ENCODE measurements at places on chromosomes 2 and 18.

DNA sequence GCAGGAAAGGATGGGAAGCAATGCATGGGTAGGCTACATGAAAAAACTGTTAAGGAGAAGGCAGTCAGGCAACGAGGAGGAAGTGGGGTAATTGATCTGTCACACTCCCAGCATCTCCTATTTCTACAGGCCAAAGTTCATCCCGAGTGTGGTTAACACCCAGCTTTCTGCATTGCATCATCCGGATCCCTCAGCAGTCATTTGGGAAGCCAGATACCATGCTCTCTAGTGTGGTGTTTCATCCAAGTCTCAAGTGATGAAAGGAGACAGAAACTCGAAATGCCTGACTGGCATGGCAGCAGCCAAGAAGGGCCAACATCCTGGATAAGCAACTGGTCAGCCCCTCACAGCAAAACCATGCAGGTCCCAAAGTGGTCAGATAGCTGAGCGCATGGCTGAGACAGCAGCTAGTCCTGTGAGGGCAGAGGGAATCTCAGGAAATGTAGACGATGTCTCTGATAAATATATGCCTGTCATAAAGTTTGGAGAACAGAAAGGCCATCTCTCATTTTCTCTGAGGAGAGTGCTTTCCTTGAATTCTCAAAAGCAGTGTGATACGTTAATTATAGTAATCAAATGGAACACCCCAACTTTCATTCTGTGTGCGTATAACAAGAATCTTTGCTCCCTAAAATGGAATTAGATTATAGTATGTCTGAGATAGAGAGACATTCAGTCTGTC lies 24.8 kb upstream of the HNRNPA3 start:
- DNase-seq: peak; percentile 65

- DNase-seq: no peak
These were observed 675.6 kb upstream of the VRK2 start for GRCh38 chr2:57370882-57371585.

DNA sequence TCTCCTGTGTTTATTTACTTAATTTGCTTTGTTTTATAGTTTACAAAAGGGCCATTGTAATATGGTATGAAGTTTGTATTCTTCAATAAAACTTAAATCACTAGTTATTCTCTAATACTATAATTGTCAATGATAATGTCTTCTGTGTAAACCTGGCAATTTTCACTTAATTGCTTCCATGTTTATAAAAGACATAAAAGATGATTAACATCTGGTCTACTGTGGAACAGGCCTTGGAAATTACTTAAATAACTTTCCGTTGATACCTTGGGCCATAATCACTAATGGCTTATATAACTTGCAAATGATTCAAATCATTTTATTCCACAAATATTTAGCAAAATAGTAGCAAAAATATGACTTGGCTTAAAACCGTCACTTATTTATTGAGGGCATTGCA lies 743.8 kb downstream of the DSC3 start:
- DNase-seq: no peak

- no peak for DNase-seq
These were observed 51.2 kb upstream of the CREB1 start for GRCh38 chr2:207478572-207478971.

- no peak for DNase-seq
These were observed 76.9 kb downstream of the MYO1B start for GRCh38 chr2:191321861-191322662.

- DNase-seq: no peak
These were observed 65.1 kb upstream of the TMEM17 start for GRCh38 chr2:62570861-62571698.

DNA sequence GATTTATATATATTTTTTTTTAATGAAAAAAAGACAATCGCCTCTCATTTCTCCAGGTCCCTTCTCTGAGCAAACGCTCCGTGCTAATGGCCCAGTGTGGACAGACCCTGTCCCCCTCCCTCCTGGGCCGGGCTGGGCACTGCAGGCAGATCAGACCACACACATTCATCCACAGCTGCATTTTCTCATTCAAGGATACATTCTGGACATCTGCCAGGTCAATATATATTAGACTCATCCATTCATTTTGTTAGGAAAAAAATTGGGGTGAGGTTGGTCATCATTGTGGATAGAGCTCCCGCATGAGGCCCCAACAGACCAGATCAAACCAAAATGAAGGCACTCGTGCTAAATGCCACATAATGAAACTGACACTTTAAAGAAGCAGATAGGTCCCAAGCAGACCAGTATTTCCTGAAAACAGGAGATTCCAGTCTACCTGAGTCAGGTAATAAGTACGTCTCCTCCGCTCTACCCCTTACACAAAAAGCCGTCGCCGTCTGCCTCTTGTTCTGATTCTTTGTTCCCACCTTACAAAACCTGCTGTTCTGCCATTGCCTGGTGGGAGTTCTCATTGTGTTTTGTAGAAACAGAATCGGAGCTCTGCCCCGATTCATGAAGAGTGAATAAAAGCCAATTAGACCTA lies 15.4 kb upstream of the OTOS start:
- DNase-seq: no peak

DNA sequence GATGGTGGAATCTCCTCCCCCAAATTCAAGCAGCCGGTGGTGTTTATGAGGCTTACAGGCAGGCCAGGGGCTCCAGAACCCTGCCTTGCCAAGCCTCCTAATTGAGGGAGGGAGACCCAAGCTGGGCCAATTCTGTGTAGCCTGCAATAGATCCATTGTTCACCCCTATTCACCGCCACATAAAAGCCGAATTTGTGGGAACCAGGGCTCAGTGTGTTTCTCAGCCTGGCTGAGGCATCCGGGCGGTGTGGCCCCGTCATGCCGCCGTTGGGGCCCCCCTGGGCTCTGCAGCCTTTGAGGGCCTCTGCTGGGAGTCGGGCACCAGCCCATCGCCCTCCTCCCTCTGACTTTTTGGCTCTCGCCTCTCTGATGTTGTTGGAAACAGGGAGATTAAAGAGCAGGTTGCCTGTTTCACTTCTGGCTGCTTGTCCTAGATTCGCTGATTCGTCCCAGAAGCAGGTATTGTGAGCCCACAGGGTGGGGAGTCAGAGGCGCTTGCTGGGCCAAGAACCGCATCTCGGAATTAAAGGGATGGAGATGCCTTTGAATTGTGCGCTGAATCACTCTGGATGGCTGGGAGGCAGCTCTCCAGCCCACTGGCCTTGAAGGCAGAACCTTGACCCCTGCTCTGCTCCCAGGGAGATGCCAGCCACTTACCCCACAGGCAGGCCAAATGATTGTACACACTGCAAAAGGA lies 14.7 kb upstream of the OTOS start:
- DNase-seq: no peak

DNA sequence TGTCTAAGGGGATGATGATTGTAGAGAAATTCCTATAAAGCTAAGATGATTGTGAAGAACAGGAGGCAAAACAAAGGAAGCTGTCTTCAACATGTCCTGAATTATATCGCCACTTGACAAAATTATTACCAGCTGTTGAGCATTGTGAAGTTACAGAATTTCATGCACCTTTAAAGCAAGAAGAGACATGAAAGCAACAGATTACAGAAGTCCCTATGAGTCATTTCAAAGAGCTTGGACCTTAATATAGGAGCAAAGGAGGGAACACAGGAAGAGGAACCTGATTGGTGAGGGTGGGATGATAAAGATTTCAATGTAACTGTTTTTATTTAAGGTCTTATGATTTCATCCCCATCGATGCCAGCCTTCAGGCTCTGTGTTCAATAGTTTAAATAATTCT lies 526.9 kb upstream of the HNMT start:
- DNase-seq: no peak

DNA sequence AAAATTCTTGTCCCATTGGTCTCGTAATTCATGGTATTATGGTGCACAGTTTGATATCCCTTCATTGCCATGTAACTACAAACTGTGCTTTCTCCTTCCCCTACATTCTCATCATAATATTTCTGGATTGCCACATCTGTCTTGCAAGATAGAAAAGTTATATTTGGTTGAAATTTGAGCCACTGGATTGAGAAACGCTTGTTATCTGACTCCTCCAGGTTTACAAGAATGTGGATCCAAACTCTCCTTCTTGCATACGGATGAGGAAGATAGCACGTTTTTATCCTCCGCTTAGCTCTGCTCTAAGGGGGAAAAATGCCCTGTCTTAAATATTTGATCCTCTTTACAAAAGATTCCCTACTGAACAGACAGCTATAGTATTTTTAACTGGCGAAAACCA lies 438.2 kb downstream of the TSN start:
- no peak for DNase-seq

GRCh38 chr2:147792966-147793617 lies 51.7 kb upstream of the ACVR2A start:
- no peak for DNase-seq

- no peak for DNase-seq
These were observed 224.0 kb upstream of the SIX2 start for GRCh38 chr2:45233301-45233700.

DNA sequence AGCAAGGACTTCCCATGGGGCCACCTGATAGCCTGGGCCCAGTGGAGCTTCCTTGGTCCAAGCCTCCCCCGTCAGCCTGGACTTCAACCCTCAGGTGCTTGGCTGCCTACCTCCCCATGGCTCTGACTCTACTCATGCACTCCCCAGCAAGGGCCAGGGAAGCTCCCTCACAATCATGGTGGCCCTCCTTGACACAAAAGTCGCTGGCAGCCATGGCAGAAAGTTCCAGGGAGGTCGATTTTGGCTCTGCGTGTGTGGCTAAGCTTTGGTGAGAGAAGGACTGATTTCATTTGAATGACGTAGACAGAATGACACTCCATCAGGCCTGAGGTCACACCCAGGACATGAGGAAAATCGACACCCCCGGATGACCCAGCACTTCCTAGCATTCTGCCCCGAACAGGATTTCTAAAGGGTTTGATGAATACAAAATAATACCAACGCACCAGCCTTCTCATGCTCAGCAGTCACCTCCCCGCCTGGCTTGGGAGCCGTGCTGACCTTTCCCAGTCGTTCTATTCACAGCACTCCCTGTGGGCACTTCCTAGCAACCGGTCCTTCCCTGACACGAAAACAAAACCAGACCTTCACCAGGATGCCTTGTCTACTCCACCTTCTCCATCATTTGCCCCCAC lies 52.7 kb downstream of the LBH start:
- no peak for DNase-seq

DNA sequence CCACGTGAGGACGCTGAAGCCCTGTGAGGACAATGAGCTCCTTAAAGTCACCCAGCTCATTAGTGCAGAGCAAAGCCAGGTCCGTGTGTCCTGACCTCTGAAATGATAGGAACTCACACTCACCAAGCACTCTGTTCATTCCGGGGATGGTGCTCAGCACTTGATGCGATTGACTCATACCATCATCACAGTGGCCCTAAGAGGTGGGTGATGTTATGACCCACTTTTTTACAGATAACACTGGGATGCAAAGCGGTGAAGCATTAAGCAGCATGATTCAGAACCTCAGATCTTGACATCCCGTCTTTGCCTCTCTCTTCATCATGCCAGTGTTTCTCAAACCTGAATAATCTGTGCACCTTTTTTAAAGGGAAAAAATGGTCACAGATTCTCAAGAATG lies 234.8 kb downstream of the ALPK2 start:
- DNase-seq: no peak

DNA sequence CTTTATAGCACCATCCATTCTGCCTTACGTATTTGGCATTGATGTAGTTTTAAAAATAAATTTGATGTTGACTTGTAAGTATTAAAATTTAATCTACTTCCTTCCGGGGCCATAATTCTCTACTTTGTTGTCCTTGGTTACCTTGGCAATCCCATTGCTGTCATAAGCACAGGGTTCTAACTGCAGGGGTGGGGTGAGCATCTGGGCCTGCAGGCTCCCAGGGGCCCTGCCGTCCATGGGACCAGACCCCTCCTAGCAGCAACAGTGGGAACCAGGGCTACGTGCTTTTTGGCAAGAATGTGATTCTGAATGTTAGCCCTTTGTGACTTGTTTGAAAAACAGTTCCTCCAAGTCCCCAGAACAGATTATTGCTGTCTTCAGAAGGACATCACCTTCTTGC lies 4.9 kb downstream of the ASAP2 start:
- peak; percentile 35 for DNase-seq

- DNase-seq: no peak
These were observed 6.9 kb downstream of the CENPA start for GRCh38 chr2:26792720-26793119.

DNA sequence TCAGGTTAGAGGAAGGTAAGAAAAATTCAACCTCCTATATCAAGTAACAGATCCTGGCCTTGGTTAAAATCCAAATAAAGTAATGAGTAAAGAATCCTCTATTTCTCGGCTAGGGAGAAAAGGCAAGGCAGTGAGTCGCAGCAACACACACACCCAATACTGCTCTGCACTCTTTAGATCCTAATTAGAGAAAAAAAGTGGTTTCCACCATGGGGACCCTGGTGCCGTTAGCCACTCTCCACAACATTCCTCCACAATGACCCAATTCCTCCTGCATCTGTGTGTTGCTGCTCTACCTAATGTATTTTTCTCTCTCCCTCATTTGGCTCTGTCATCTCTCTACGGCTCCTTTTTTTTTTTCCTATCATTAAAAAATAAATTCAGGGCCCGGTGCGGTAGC lies 462.7 kb downstream of the METTL4 start:
- DNase-seq: no peak

DNA sequence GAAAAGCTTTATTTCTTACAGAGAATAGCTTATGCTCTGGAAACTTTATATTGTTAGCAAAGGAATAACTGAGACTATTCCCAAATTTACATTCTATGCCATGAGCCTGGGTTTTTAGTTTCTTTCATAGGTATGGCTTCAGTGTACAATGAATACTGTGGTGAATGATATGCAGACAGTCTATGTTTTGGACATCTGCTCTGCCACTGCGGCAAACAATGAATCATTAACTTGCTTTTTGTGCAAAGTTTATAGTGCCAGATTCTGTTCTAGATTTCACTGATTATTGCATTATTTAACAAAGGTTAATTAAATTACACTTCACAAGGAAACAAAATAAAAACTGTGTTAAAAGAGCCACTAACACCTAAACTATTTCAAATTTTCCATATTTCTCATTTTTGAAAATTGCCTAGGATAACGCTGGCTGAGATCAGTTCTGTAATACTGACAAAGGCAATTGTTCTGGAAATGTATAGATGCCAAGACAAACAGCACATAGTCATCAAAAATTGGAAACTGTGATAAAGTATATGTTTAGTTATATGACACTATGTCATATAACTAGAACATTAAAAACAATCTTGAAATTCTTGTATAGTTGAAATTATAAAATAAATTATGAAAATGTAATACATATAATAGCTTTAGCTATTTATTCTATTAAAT lies 74.7 kb downstream of the ITSN2 start:
- DNase-seq: no peak

DNA sequence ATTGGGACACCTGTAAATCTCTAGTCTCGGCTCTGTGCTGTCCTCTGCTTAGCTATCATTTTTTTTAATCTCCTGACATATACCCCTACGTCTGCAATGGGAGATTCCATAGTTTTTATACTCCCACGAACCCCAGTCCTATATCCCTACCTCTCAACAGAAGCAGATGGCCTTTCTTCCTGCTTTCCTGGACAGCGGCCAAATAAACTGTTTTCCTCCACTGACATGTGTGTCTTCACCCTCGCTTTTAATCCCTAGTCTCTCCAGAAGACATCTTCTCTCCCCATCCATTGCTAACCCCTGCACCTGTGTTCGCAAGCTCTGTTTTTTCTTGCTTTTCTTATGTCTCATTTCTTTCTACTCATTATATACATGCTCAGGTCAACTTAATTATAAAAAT lies 395.4 kb downstream of the EPHA4 start:
- DNase-seq: no peak

All from fibroblast of the conjunctiva (primary cell).